NCI-H526 treated with DMSO at 0.1 percent for 48 hours (cell line): ENCODE measurements at places on chromosomes 16 and 17.
A peak's percentile ranks its signal among the peaks of the same experiment; 100 is the strongest.

GRCh38 chr16:75494184-75494583 lies 1.1 kb downstream of the CHST6 start:
- no peak for DNase-seq

GRCh38 chr17:75587675-75588595 lies at the start of gene MYO15B:
Gene MYO15B, plus strand, starts transcription at chr17:75587800. Its CDS starts 258 bp downstream, at chr17:75588058.
- no peak for DNase-seq

DNA sequence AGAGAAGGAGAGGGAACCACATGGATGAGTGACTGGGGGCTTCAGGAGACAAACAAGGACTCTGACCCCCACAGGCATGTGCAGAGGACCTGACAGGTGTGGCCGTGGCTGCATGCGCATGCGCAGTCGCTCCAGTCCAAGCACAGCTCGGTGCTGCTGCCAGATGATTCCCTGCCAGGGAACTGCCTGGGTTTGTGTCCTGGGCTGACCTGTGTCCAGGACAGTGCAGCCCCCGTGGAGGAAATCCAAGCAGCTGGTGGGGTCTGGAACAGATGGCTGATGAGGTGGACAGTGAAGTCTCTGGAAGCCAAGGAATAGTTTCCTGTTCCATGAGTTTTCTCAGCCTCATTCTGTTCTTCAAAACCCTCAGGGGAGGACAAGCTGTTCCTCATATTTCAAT lies 27.3 kb downstream of the LASP1 start:
- DNase-seq, result no peak

DNA sequence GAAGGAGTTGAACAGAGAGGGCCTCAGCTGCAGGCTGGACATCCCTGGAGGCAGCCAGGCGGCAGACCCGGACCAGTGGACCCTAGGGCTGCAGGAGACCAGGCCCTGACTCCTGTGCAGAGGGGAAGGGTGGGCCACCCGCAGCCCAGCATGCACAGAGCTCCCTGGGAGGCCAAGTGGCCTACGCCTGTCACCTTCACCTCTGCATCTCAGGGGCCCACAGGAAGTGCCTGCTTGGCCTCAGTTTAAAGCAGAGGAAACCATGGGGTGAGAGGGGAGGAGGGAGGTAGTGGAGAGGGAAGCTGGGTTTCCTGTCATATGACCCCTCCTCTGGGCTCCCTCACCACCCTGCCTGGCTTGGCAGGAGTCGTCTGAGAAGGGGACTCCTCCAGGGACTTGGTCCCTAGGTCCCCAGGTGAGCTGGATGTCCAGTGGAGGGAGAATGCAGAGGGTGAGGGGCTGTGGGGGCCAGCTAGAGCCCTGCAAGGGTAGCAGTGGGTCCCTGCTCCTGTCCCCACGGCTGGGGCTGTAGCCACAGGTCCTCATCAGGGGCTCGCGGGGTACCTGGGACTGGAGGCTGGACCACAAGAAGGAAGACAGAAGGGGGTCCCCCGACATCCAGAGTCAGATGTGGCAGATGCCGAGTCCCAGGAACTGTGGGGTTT lies at the start of gene TMC8:
TSS of gene TMC8 (plus strand) at position 335 of the 665 bp plus-strand sequence. CDS start 818 bp downstream, outside the sequence.
- no peak for DNase-seq

- no peak for DNase-seq
Measured at GRCh38 chr16:57611181-57611580, 17.2 kb upstream of the ADGRG1 start.

GRCh38 chr16:4347010-4347409 lies 4.1 kb downstream of the PAM16 start:
- no peak for DNase-seq

- no peak for DNase-seq
Measured at GRCh38 chr16:47067203-47067602, 76.5 kb downstream of the NETO2 start.

DNA sequence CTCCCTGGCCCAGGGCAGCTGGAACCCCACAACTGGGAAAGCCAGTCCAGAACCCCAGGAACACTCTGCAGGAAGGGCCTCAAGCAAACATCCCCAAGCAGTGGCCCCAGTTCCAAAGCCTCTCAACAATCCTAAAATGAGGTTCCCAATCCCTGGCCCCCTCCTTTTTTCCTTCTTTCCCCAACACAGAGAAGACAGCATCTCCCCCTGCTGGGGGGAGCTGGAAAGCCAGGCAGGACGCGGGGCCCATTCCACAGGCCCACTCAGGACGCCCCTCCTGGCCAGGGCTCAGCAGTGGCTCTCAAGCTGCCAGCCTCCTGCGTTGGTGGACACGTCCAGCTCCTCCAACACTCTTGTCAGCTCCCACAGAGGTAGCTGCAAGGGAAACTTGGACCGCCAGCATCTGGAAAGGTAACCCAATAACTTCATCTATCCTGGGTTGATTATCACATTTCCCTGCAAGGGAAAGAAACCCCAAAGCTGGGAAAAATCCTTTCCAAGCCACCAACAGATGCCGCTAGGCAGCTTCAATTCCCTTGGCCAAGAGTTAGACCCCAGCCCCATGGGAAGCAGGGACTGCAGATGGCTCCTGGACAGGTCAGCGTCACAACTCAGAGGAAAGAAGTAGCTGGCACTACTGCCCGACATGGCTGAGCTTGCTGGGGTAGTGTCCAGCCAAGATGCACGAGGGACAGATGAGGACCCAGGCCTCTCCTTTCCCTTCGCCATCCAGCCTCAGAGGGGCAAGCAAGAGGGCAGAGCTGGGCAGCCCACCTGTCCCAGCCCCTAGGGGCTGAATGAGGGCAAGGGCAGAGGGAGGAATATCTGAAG lies 7.6 kb downstream of the HDAC5 start:
- no peak for DNase-seq

DNA sequence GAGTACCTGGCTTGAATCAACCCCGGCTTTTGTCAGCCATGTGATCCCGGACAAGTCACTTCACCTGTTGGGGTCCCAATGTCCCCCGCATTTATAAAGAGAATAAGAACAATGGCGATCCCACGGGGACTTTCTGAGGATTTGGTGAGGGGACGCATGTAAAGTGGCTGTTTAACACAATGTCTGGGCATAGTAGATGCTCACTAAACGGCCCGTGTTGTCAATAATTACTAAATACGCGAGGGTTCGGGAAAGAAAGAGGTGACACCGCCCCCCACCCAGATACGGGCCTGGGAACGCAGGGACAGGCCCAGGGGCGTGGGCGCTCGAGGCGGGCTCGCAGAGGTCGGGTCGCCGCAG lies 1.8 kb downstream of the SYNGR3 start:
- no peak for DNase-seq

DNA sequence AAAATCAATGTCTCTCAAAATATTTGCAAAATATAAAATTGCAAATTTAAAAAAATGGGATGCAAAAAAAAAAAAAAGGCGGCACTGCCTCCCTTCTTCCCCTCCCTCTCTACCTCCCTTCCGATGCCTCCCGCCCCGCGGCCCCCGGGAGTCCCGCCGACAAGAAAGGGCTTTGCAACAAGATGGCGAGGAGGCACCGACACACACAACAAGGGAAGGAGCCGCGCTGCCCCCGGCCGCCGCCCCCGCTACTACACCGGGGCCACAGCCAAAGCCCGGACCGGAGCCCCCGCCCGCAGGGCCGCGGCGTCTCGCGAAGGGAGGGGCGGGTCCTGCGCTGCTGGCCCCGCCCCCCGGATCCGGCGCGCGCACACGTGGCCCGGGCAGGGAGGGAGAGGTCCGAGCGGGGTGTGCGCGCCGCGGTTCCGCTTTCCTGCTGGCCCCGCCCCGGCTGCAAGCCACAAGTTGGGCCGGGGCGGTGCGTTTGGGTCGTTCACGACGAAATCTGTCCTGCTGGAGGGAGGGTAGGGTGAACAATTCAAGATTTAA lies at the start of gene MNT:
TSS of gene MNT (minus strand) at position 184 of the 549 bp plus-strand sequence. CDS start 348 bp downstream, outside the sequence.
- DNase-seq, result peak; percentile 81

DNA sequence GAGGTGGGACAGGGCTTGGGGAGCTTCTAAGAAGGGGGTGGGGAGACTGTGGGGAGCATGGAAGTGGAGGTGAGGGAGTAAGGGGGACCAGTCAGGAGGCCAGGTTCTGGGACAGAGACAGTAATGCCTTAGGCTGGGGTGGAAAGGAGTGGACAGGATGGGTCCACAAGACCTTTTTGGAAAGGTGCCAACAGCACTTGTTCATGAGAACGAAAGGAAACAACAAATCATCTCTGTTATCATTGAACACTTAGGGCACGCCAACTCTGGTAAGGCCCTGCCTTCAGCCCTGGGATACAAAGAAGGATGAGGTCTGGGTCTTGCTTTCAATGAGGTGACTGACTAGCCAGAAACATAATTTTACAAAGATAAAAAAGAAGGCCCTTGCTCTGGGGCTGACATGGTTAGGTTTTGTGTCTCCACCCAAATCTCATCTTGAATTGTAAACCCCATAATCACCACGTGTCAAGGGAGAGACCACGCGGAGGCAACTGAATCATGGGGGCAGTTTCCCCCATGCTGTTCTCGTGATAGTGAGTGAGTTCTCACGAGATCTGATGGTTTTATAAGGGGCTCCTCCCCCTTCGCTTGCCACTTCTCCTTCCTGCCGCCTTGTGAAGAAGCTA lies 113.8 kb downstream of the SLC39A11 start:
- DNase-seq, result no peak

- no peak for DNase-seq
Measured at GRCh38 chr16:23290189-23291062, 11.7 kb upstream of the SCNN1B start.

DNA sequence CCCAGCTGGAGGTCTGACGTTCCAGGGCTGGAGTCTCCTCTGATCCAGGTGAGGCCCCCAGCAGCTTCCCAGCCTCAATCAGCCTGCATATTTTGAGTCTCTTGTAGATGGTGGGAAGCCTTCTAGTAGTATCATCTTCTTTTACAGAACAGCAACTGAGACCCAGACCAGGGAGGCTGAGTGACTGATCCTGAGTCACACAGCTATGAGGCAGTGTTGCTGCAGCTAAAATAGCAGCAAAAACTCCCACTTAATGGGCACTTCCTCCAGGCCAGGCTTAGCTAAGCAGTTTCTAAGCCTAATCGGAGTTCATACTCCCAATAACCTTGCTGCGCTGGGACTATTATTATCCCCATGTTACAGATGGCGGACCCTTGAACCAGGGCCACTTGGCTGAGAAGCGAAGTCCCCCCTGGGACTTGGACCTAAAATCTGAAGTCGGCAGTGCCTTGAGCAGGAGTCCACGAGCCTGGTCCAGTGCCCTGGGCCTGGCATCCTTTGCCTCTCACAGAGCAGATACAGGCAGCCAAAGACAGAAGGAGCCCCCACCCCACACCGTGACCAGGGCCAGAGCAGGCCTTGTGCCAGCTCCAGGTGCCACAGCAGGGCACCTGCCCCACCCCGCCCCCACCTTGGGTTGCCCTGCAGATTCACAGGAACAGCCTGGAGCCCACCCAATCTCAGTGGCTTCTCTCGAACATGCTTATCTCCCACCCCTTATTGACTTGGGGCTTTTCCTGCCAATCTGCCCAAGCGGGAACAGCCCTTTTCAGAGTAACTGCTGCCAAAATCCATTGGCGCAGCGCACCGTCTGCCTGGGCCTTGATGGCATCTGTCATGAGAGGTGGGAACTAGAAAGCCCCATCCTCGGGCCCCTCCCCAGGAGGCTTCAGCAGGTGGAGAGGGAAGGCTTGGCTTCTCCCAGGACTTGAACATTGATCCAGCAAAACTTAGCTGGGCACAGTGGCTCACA lies 65.1 kb downstream of the SOCS1 start:
- DNase-seq, result no peak

- no peak for DNase-seq
Measured at GRCh38 chr17:77617516-77617915, 341.0 kb upstream of the TNRC6C start.

DNA sequence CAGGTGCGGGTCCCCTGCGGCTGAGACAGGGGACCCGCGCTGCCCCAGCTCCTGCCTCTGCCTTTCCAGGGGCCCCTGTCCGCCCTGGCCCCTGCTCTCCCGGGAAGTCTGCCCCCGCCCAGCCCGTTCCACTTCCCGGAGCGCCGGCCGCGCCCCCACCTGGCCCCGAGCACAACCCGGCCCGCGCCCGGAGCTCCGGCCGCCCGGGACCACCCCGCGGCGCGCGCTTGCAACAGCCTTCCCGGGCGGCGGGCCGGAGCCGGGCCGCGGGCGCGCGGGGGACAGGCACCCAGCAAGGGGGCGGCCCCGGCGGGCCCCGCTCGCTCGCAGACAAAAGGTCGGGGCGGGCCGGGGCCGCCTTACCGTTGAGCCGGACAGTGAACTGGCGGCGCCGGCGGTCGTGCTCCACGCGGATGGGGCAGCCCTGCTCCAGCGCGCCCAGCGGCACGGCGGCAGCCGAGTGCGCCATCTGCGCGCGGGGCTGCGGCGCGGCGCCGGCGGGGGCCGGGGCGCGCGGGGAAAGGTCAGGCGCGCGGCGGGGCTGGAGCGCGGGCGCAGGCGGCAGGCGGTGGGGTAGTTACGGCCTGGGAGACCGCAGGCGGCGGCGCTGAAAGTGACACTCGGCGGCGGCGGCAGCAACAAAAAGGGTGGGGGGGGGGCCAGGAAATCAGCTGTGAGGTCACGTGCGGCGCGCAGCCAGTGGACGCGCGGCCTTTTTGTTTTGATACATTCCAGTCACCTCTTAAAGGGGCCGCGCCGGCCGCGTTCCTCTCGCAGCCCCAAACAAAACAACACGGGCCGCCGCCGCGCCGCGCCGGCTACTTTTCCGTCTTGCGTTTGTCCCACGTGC lies at the start of gene NATD1:
TSS of gene NATD1 (minus strand) at position 615 of the 850 bp plus-strand sequence. CDS start at position 469, 146 bp downstream.
- DNase-seq, result peak; percentile 46
